ENCODE measurements at places on chromosomes 12 and 14.

- DNase-seq, result no peak
Measured at GRCh38 chr14:33010495-33010894, 71.8 kb downstream of the NPAS3 start.

GRCh38 chr14:29264865-29265264 is 498.3 kb downstream of the FOXG1 start:
- DNase-seq, result no peak

GRCh38 chr14:89586258-89587135 is 169.5 kb upstream of the FOXN3 start:
- DNase-seq, result no peak

DNA sequence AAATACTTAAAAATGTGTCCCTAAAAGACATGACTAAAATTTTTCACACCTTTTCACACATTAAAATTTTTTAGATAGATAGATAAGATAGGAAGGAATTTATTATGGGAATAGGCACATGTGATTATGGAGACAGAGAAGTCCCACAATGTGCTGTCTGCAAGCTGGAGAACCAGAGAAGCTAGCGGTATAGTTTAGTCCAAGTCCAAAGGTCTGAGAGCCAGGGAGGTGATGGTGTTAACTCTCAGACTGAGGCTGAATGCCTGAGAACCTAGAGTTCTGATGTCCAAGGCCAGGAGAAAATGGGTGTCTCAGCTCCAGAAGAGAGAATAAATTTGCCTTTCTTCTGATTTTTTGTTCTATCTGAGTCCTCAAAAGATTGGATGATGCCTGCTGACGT is 65.7 kb downstream of the POLR3B start:
- no peak for DNase-seq

DNA sequence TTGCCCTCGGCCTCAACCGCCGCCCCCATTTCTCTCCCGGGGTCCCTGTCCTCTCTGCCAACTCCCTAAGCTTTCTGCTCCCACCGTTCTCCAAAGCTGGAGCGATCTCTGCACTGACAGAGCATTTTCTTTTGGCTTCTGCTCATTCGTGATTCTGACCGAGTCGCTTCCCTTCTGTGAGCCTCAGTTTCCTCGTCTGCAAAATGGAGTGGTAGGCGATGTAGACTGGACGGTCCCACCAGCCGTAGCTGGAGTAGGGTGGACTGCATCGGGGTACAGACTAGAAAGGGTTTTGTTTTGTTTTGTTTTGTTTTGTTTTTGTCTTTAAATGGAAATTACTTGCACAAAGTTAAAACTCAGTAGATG is 2.4 kb downstream of the VSX2 start:
- DNase-seq, result no peak

GRCh38 chr12:112331886-112332285 is 50.3 kb downstream of the HECTD4 start:
- no peak for DNase-seq

DNA sequence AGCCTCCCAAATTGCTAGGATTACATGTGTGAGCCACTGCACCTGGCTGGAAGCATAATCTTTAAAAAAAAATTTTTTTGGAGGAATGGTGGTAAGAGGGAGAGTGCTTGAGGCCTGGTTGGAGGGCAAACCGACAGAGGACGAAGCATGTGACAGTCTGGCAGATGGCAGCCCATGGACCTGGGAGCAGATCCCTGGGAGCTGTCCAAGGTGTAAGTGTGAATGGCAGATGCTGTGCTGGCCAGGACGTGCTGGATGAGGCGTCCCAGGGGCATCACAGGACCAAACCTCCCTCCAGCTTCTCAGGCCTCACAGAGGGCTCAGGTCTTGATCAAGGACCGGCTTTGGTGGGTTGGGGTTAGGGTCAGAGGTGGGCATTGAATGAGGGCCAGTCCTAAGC is 128.4 kb upstream of the NCOR2 start:
- no peak for DNase-seq

DNA sequence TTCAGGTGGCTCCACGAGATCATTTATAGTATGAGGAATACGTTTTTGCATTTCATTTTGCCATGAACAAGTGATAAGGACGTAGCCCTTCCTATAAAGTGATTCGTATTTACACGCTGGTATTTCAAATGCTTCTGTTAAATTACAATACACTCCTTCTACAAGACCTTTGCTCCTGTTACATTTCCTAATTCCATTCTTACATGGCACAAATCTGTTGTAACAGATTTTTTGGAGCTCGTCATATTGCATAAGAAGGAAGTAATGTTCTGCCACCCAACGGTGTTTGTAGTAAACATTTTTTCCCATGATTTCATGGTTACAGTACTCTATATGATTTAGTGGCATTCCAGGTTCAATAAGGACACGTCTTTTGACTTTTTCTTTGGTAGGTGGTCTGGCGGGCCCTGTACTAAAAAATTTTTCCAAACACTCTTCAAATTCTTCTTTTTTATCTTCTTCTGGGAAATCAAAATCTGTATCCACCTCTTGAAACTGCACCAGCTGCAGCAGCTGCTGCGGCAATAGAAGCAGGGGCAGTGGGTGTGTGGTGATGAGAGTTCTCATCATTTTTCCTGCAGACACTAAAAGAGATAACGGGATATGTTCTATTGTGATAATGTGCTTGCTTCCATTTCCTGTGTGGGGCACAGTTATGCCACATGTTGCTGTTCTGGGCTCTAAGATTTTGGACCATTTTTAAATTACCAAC is 4.2 kb downstream of the RNASE9 start:
- DNase-seq, result no peak

DNA sequence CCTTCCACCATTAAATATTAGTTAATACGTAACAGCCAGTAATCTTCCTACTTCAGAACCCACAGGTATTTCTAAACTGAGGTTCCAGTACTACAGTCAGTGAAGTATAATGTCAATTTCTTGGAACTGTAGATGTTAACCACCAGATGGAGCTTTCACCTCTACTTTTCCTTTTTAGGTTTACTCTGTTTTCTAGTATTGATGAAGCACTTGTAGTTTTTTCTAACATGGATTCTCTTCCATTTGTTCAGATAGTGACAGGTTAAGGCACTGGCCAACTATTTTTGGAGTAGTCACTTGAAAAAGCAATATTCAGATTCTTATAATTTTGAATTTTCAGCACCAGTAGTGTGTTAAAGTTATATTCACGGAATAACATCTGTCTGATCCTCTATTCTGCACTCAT is 4.6 kb upstream of the SEC23A start:
- DNase-seq, result peak; percentile 28

DNA sequence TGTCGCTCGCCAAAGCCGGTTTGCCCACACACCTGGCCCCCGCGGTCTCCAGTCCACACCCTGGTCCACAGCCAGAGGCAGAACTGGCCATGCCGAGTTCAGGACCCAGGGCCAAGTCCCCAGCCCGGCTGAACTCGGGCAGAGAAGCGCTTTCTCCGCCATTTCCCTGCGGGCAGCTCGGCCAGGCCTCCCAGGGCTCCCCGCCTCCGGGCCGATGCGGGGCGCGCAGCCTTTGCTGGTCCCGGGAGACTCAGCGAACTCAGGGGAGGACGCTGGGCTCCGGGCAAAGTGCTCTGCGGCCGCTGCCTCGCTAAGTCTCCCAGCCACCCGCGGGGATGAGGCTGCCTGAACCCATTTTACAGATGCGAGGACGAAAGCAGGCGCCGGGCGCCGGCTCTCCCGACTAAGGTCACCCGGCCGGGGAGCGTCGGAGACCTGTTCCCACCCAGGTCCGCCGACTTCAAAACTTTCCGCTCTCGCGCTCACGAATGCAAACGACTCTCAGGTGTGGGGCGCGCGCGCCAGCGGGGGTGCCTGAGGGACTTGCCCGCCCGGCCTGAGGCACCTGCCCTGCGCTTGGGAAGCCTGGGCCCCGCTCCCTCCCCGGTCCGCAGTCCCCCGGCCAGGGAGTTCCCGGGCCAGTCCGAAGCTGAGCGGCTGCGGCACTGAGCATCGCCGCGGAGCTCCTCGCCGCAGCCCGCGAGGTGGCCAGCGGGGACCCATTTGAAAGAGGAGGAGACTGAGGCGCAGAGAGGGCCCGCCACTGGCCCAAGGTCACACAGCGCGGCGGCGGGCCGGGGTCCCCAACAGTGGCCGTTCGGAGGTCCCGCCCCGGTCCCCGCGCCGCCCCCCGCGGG is 627 bp downstream of the TESC start:
- peak; percentile 36 for DNase-seq

GRCh38 chr12:33265033-33265731 is 174.4 kb downstream of the SYT10 start:
- no peak for DNase-seq

DNA sequence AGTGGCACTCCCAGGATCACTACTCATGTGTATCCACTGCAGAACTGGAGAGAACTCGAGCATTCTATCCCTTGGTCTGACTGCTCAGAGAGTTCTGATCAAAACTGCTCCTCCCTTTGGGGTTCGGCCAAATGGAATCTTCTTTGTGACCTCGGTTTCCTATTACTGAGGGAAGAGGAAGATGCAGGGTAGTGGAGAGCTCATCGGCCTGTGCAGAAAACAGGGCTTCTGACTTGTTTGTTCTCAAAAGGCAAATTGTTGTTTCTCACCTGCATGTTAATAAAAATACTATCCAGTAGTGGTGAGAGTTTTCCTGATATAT is 17.1 kb upstream of the AKAP6 start:
- no peak for DNase-seq

GRCh38 chr12:106304797-106305196 is 2.3 kb downstream of the TCP11L2 start:
- DNase-seq, result no peak

GRCh38 chr14:79543967-79544697 is 667.2 kb downstream of the DIO2 start:
- no peak for DNase-seq

GRCh38 chr12:101939856-101940265 is 62.5 kb downstream of the DRAM1 start:
- DNase-seq, result no peak

- no peak for DNase-seq
Measured at GRCh38 chr14:90456551-90456950, 59.7 kb downstream of the CALM1 start.

DNA sequence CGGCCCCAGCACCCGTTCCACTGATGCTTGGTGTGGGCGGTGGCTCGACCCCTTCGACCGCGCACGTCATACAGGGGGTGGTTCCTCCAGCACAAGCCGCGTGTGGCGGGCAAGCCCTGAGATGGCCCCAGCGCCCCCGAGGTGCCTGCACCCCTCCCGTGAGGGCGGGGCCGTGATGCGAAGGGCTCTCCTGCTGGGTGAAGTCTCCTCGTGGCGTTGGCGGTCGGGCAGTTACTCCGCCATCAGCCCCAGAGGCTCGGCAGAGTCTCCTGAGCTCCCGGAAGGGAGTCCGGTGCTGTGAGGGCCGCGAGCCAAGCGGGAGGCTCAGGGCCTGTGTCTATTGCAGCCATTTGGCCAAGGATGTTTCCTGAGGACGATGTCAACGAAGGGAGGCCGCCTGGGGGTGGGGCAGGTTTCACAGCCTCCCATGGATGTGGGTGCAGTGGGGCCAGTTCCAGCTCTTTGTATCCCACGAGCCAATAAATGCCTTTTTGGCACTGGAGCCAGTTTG is 78.1 kb upstream of the GALNT9 start:
- no peak for DNase-seq

GRCh38 chr12:44525806-44526654 is 350.1 kb downstream of the NELL2 start:
- no peak for DNase-seq

GRCh38 chr12:109462868-109463692 is 14.0 kb downstream of the KCTD10 start:
- DNase-seq, result no peak

- no peak for DNase-seq
Measured at GRCh38 chr12:2355604-2356003, 302.8 kb downstream of the CACNA1C start.

- no peak for DNase-seq
Measured at GRCh38 chr12:1491983-1492697, 102.2 kb downstream of the FBXL14 start.

DNA sequence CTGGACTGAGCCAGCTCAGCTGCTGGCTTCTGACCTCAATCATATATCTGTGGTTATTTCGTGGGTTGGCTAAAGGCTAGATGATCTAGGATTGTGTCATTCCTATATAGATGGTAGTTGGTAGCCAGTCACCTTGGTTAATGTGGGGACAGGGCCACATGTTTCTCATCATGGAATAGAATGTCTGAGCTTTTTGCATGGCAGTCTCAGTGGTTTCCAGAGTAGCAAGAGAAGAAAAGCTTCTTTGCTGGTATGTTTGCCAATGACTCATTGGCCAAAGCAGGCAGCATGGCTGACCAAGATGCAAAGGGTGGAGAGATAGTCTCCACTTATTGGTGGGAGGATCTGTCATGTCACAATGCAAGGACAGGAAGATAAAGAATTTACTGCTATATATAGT is 746.4 kb upstream of the FLRT2 start:
- DNase-seq, result no peak

DNA sequence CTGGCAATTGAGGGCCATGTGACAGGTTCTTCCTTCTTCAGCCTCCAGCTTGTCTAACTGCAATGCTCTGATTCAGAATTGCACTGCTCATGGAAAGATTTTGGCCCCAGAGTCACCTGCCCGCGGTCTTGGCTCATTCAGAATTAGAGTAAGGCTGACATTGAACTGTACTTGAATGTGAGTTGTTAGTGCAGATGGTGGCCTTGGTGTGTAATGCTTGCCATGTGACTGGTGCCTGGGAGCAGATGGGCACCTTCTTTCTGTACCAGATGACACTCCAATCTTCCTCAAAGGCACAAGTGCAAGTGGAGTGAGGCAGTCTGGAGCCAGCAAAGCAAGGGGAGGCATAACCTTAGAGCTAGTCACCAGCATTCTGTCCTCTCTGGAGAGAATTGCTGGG is 36.5 kb upstream of the ANO4 start:
- DNase-seq, result no peak

GRCh38 chr14:84969501-84969900 is 560.4 kb upstream of the FLRT2 start:
- no peak for DNase-seq

DNA sequence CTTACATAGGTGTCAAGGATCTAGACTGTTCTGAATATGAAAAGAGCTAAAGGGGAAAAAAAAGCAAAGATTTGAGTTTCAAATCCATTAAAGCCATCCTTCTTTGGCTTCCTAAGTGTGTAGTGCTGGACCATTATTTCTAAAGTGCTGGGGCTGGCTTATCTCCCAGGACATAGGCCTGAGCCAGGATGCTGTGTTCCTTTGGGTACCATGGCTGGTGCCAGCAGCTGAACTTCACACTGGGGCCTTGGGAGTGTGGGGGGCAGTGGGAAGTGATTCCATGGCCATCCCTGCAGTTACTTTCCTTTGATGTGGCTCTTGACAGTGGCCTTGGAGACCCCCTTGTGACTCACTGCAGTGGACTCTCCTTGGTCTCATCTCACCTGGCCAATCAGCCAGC is 20.8 kb downstream of the PRMT8 start:
- DNase-seq, result no peak

- no peak for DNase-seq
Measured at GRCh38 chr12:19382111-19382526, 57.2 kb upstream of the AEBP2 start.

DNA sequence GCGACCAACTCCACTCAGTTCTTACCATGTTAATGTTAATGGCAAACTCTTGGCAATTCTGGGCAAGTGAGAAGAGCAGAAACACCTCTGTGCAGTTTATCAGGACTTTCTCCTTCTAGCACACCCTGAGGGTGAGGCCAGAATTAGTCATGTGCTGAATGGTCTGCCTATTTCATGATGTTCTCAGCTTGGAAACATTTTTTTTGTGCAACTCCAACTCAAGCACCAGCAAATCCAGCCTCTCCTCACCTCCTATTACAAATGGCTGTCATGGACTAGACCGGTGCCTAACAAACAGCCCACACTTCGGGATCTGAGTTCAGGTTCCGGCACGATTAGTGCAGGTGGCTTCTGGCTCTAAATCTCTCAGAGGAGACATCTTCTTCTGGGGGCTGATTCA is 246.0 kb downstream of the ZFP36L1 start:
- DNase-seq, result no peak

GRCh38 chr14:89723930-89724627 is 230.5 kb downstream of the EFCAB11 start:
- no peak for DNase-seq

- no peak for DNase-seq
Measured at GRCh38 chr14:63938198-63939005, 85.6 kb downstream of the SYNE2 start.

All from GM18507 (cell line).